ENCODE measurements at places on chromosomes 1 and 21.

DNA sequence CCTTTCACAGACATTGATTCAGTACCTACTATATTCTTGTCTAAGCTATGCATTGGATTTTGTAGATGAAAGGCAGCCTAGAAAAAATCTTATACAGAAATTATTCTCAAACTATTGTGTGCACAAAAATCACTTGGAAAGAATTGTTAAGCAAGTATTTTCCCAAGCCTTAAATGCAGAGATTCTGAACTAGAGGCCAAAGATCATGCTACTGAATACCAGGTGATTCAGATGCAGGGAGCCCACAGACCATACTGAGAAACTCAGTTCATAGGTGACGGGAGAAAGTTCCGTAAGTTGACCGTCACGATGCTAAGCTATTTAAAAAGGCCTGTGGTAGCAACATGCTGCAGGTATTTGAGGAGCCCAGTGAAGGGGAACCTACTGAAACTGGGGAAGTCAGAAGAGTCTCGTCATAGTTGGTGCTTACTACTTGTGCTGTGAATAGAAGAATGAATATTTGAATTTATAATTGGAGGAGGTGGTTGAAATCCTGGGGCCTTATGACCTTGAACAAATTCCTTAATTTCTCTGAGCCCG is 150.8 kb downstream of the NFIA start:
- no peak for DNase-seq

GRCh38 chr1:33815061-33815460 is 48.8 kb upstream of the HMGB4 start:
- peak; percentile 28 for DNase-seq

DNA sequence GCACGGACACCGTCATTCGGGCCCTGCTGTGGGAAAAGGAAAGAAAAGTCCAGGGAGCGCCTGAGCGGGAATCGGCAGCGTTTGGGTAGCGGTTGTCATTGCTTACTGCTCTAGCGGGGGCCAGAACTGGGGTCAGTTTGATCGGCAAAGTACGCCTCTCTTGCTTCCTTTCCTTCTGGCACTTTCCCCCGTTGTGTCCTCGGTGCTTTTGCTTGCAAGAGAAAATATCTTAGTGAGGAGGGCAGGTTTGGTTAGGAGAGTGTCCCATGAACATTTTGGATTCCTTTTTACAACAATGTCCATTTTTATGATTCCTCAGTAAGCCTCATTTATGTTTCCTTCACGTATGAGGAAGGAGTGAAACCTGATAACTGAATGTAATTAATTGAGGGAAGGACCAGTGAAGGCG is 670 bp downstream of the ST3GAL3 start:
- DNase-seq: no peak

GRCh38 chr1:5934058-5934884 is 58.0 kb downstream of the NPHP4 start:
- DNase-seq: no peak

- DNase-seq: peak; percentile 1
Observed at GRCh38 chr1:148160343-148161052, 8.4 kb upstream of the NBPF11 start.

DNA sequence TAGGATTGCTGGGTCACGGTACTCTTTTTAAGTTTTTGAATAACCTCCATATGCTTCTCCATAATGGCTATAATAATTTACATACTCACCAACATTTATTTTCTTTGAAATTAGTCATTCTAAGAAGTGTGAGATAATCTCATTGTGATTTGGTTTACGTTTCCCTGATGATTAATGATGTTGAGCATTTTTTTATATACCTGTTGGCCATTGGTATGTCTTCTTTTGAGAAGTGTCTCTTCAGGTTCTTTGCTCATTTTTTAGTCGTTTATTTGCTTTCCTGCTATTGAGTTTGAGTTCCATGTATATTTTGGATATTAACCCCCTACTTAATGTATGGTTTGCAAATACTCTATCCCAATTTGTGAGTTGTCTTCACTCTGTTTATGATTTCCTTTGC is 9.3 kb downstream of the RNF187 start:
- no peak for DNase-seq

DNA sequence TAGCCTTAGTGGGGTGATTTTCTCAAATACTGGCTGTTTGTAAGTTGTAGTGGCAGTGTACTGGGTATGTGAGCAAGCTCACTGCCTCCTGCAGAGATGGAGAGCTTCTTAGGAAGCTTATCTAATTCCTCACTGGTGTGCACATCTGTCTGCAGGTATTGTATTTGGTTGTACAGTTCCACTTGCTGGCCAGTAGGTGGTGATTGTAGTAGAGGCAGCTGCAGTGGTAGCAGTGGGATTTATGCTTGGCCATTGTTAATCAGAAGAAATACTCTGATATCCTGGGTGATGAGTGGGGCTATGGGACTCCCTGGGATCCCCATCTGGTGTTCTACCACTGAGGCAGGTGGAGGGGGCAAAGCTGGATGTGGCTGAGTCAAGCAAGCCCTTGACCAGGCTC is 276.1 kb upstream of the SPAG17 start:
- DNase-seq: no peak

- DNase-seq: no peak
Observed at GRCh38 chr1:205102404-205102803, 18.1 kb upstream of the TMEM81 start.

GRCh38 chr1:154847891-154848290 is 22.2 kb downstream of the KCNN3 start:
- DNase-seq: no peak

DNA sequence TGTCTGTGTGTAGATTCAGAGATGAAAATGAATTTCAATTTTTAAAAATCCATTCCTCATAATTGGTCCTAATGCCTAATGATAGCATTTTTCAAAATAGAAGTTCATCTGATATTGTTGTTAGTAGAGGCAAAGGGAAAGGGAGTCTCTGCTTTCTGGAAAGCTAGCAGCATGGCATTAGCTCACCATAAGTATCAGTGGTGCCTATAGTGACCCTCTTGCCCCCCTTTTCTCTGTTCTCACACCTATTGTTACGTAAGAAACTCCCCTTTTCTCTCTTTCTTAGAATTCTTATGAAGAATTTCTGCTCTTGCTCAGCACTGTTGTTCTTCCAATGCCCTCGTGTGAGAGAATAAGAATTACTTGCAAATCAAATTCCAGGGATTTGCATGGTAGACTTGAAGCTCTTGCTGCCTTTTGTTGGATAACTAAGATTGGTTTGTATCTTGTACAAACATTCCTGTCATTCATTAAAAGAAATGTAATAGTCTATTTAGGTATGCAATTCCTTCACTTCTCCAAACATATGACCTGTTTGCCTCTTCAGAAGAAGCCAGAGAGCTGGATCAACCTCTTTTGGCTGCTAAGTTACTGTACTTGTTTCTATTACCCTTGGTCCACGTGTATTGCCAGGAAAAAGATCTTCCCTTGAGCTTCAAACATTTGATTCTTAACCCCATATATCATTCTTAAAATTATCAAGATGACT is 69.2 kb upstream of the MAGI3 start:
- no peak for DNase-seq

GRCh38 chr1:59170659-59171058 is 126.2 kb upstream of the FGGY start:
- DNase-seq: no peak

GRCh38 chr1:48329486-48329885 is 107.0 kb downstream of the SLC5A9 start:
- DNase-seq: no peak

GRCh38 chr1:27931184-27931583 is 3.6 kb upstream of the SMPDL3B start:
- DNase-seq: no peak
